ENCODE measurements at places on chromosomes 6 and 20.

GRCh38 chr20:8474027-8474668 is 342.1 kb downstream of the PLCB1 start:
- DNase-seq = no peak

DNA sequence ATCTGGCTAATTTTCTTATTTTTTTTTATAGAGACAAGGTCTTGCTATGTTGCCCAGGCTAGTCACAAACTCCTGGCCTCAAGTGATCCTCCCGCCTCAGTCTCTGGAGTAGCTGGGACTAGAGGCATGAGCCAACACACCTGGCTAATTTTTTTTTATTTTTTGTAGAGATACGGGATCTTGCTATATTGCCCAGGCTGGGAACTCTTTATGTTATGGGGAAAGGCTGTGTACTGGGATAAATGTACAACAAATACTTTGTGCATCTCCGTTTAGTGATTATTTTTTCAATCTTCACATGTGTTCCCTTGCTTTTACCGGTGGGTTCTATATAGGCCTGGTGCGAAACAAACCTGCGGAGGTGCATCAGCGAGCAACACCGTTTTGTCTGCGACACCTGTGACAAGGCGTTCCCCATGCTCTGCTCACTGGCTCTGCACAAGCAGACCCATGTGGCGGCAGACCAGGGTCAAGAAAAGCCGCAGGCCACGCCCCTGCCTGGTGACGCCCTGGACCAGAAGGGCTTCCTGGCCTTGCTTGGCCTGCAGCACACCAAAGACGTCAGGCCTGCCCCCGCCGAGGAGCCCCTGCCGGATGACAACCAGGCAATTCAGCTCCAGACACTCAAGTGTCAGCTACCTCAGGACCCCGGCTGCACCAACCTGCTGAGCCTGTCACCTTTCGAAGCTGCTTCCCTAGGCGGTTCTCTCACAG is 84.2 kb downstream of the SSR1 start:
- no peak for DNase-seq

DNA sequence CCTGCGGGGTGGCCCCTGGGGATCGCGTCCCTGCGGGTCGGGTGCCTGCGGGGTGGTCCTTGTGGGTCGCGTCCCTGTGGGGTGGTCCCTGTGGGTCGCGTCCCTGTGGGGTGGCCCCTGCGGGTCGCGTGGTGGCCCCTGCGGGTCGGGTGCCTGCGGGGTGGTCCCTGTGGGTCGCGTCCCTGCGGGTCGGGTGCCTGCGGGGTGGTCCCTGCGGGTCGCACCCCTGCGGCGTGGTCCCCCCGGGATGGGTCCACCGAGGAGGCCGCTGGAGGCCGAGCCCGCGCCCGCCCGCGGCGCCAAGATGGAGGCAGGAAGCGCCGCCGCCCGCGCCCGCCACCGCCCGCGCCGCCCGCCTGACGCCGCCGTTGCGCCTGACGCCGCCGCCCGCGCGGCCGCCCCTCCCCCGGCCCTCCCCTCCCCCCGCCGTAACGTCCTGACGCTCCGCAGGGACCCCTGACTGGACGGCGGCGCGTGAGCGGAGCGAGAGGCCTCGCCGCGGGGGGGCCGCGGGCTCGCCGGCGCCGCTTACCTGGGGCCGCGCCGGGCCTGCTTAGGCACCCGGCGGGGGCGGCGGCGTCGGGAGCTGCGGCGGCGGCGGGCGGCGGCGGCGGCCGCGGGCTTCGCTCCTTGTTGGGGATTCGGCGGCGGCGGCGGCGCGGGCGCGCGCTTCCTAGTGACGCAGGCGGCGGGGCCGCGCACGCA is at the start of gene GMEB2:
Gene GMEB2 (minus strand): TSS at position 678 of the 705 bp plus-strand sequence. CDS start 7,704 bp downstream, outside the sequence.
- peak; percentile 68 for DNase-seq

DNA sequence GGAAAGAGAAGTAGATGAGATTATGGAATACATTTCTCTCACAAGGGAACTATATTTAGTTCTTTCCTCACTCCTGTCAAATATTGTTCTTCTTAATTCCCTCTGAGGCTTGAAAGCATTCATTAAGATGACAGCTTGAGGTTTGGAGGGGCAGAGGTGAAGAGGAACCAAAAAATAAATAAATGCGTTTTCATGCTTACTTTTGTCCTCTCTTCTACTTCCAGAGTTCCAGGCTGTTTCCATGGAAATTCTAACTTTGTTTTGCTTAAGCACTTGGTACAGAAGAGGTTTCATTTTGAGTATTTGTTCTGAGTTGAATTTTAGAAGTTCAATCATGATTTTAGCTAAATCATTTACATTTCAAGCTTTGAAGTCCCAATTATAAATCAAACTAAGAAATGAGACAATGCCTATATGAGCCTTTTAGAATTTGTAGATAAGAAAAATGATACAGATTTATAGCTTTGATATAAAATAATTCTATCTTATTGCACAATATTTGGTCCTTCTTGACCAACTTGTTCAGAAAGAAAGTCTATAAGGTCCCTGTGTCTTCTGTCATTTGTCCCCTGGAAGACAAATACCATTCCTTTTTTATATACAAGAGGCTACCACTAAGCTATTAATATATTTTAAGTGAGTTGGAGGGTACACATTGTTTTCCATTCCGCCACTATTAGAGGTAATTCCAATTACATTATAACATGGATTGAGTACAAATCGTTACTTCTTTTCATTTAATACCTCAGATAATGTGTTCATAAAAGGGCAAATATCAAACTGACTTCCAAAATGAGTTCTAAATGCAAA is 16.3 kb downstream of the RBM24 start:
- DNase-seq = no peak

DNA sequence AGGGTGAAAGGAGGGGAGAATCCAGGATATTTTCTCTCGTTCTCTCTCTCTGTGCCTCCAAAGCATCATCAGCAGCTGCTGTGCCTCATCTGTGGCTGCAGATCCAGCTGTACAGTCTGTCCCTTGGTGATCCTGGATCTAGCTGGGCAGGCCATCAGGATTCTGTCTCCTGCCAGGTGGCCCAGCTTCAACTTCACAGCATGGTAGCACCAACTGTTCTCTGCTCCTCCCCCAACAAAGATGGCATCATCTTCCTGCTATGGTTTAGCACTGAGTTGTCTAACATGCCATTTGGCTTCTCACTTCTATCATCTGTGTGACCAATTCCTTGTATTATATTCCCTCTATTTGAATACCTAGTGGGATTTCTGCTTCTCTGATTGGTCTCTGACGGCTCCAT is 28.6 kb upstream of the ARFGEF2 start:
- DNase-seq = no peak

DNA sequence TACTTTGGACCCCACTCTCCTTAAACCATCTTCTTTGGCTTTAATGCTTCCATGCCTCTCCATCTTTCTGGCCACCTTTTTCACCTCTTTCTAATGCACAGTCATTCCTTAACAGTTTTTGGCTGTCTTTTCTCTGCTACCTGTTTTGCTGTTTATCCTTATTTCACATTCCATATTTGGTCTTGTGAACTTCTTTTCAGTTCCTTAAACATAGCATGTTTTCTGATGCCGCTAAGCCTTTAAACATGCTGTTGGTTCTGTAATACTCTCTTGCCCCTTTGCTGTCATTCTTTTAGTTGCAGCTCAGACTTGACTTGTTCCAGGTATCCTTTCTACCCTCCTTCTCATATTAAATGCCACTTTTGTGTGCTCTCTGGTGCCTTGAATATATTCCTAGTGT is 35.8 kb downstream of the TOP1 start:
- DNase-seq = no peak

GRCh38 chr6:11994875-11995461 is 17.1 kb upstream of the HIVEP1 start:
- DNase-seq = no peak

- no peak for DNase-seq
Measured at GRCh38 chr6:151663559-151663958, 143.9 kb upstream of the ESR1 start.

All from endothelial cell (in vitro differentiated cells).